NCI-H345 (cell line): ENCODE measurements at places on chromosomes 4 and X.

GRCh38 chr4:113276464-113277170, 227.2 kb downstream of the ANK2 start:
- DNase-seq, result no peak

GRCh38 chr4:79626611-79627010, 218.6 kb upstream of the GK2 start:
- no peak for DNase-seq

GRCh38 chr4:1628892-1629698, 55.0 kb downstream of the FAM53A start:
- DNase-seq, result peak; percentile 25

DNA sequence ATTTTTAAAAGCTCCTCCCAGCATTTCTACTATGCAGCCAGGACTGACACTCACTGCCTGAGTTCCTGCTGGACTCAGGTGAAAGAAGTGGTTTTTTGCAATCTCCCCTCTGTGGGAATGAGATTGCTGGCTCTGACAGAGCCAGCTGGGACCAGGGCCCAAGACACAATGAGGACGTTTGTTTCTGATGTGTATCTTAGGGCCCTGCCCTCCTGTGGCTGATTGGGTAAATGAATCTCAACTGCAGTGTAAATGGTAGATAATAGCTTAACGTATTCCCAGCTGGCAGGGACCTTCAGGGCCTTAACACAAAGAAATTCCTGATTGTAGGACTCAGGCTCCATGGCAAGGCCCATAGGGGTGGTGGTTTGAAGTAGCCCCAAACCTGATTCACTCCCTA, 85.8 kb upstream of the PRPS1 start:
- peak; percentile 29 for DNase-seq

- no peak for DNase-seq
Observed at GRCh38 chr4:80271801-80272200, 5.3 kb downstream of the FGF5 start.

- DNase-seq, result no peak
Observed at GRCh38 chrX:81338924-81339323, 137.0 kb downstream of the SH3BGRL start.

- no peak for DNase-seq
Observed at GRCh38 chr4:2902126-2902525, 58.5 kb downstream of the ADD1 start.

- no peak for DNase-seq
Observed at GRCh38 chr4:113574636-113575103, 186.9 kb downstream of the CAMK2D start.

- DNase-seq, result peak; percentile 78
Observed at GRCh38 chr4:127782025-127782274, 172 bp upstream of the HSPA4L start.

- DNase-seq, result no peak
Observed at GRCh38 chr4:99863804-99864203, 30.4 kb downstream of the LAMTOR3 start.

- no peak for DNase-seq
Observed at GRCh38 chr4:104146048-104146447, 348.6 kb downstream of the CXXC4 start.

- no peak for DNase-seq
Observed at GRCh38 chr4:156962528-156962974, 9.0 kb downstream of the PDGFC start.

DNA sequence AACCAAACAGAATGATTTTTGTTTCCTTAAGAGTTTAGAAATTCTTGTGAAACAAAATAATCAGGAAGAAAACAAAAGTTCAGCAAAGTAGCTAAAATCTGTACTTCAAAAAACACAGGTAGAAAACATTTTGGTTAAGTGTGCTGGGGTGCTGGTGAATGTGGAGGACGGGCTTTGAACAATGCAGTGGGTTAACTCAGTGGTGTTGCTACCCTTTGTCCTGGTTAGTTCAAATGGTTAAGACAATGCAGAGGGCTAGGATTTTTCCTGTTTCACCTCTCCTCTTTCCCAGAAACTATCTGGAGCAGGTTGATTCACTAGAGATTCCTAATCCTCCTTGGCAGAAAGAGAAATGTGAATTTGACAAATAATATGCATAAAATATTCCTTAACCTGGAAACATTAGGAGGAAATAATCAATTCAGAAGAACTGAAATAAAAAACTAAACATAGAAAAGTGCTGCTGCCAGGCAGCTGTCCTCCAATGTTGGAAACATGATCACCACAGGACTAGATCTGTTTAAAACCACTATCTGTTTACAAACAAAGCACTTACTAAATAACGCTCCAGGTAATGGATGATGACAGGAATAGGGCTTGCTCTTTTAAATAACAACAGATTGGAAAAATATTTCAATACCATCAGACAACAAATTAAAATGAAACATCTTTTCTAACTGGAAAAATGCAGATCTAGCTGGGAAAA, 148.9 kb downstream of the MAML3 start:
- peak; percentile 30 for DNase-seq

DNA sequence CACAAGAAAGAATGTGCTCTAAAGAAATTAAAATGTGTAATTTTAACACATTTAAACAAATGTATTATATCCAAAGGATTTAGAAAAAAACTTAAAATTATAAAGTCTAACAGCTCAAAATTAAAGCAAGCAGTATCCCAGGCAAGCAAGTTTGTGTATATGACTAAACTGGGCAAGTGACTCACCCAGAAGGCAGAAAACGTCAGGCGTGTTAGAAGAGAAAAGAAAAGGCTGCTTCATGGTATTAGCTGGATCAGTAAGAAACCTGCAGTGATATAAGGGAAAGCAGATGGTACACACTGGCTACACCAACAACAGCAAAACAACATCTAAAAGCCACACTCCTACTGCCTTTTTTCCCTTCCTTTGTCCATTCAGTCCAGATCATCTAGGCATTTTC, 250.6 kb upstream of the NDST3 start:
- DNase-seq, result no peak

GRCh38 chr4:48069026-48069425, 52.5 kb downstream of the NIPAL1 start:
- DNase-seq, result no peak

GRCh38 chrX:68571292-68571609, 72.4 kb downstream of the YIPF6 start:
- DNase-seq, result no peak

- DNase-seq, result no peak
Observed at GRCh38 chr4:69025999-69026387, 70.3 kb upstream of the UGT2B7 start.

DNA sequence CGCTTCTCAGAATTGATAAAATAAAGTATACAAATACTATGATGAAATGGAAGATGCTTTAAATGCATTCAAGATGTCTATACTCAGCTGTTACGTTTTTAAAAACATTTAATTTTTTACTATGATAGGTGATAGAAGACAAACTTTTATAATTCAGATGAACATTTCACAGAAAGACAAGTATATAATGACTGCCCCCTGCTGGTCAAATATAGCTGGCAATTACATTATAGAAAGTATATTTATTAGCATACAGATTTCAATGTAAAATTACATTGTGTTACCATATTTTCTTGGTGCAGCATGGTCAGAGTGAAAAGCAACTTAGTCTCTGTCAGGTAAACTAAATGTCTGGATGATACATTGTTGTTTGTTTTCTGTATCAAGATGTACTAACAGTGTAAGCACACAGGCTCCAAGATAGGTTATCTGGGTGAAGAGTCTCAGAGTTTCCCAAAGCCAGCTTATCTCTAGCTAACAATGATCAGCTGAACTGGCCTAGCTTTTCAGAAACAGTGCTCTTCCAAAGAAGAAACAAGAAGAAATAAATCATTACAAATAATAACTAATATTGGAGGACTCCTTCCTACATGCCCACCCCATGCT, 54.1 kb downstream of the SRPX start:
- peak; percentile 35 for DNase-seq

- DNase-seq, result peak; percentile 6
Observed at GRCh38 chrX:17923546-17923945, 62.4 kb upstream of the RAI2 start.

DNA sequence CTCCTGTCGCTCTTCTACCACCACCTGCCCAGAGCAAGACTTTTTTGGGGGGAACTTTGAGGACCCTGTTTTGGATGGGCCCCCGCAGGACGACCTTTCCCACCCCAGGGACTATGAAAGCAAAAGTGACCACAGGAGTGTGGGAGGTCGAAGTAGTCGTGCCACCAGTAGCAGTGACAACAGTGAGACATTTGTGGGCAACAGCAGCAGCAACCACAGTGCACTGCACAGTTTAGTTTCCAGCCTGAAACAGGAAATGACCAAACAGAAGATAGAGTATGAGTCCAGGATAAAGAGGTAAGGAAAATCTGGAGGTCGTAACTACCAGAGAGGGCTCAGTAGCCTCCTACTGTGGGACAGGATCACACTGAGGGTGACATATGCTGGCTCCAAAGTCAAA, 364.5 kb downstream of the MAPK10 start:
- DNase-seq, result no peak

DNA sequence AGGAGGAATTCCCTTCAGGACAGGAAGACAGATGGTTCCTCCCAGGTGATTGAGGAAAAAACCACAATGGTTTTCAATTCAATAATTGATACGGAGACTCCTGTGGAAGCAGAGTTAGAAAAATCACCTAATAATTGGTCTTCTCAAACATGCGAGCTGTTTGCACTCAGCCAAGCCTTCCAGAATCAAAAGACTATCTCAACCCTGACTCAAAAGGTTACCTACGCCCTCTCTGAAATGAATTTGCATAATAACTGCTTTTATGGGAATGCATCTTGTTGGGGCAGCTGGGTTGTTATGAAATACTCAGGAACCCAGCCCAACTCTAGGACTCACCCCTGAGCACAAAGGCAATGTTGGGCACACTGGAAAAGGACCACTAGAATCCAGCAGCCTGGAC, 66.9 kb upstream of the ARSJ start:
- no peak for DNase-seq

DNA sequence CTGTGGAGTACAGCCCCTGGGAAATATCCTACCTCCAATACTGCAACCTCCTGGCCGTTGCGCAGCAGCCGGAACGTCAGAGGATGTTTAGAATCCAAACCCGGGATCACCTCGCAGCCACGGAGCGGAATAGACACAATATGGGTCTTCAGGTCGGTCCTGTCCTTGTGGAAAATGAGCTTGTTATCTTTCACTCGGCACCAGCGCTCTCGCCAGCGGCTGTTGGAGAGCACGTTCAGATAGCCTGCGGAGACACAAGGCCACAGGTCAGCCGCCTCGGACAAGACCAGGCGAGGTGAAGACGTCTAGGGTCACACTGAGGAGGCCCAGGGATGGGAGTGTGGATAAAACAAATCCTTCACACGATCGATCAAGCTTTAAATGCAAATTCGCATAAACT, 139.3 kb downstream of the AFAP1 start:
- DNase-seq, result no peak

GRCh38 chr4:74018116-74018515, 19.6 kb upstream of the CXCL5 start:
- DNase-seq, result no peak

DNA sequence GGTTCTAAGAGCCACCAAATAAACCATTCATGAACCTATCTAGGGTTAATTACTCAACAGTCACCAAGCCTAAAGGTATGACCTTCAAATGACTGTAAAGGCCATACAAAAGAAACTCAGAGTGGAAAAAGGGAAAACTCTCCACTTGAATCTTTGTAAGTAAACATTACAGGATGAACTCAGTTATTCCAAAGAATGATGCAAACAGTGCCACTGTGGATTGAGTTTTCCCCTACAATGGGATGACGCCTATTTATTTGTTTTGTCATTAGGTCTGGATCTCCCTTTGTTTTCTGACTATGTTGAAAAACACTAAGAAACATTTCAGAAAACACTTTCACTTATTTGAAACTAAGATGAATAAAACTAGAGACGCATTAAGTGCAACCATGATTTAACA, 12.7 kb downstream of the NUDT6 start:
- DNase-seq, result no peak

DNA sequence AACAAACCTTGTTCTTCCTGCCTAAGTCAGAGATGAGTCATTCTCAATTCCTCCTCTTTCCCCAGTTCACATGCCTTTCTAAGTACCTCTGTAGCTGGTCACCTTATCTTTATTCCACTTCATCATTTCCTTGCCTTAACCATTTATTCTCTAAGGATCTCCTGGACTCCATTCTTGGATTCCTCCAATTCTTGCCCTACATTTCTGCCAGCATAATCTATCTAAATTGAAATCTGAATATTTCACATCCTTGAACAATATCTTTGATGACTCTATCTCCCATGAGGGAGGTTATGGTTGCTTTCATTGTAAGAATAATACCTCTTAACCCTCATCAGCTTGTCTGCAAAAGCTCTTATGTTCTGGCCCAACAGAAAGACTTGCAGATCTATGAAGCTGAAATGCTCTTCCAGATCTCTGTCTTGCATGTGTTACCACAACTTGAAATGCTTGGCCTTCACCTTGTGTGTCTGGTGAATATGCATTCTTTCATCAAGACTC, 28.6 kb upstream of the PDE5A start:
- no peak for DNase-seq

GRCh38 chr4:141511055-141511454, 125.3 kb upstream of the IL15 start:
- DNase-seq, result no peak

- DNase-seq, result no peak
Observed at GRCh38 chr4:90209922-90210321, 82.7 kb downstream of the CCSER1 start.

GRCh38 chrX:86379209-86379608, 231.0 kb downstream of the DACH2 start:
- no peak for DNase-seq

DNA sequence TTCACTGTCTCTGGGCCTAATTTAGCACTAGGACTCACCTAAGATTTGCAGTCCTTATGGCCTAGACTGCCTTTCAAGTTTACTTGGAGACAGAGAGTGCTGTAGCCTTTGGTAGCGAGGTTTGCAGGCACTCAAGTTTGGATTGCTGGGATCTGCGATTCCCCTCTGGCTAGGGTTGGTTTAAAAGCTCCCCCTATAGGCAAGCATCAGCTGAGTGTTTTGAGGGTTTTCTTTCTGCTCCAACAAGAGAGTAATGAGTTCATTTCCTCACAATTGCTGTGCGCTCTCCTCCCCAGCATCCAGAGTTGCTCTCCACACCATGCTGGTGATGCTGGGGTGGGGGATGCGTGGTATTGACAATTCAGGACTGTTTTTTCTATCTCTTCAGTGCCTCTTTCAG, 206.9 kb downstream of the GLUD2 start:
- DNase-seq, result no peak

DNA sequence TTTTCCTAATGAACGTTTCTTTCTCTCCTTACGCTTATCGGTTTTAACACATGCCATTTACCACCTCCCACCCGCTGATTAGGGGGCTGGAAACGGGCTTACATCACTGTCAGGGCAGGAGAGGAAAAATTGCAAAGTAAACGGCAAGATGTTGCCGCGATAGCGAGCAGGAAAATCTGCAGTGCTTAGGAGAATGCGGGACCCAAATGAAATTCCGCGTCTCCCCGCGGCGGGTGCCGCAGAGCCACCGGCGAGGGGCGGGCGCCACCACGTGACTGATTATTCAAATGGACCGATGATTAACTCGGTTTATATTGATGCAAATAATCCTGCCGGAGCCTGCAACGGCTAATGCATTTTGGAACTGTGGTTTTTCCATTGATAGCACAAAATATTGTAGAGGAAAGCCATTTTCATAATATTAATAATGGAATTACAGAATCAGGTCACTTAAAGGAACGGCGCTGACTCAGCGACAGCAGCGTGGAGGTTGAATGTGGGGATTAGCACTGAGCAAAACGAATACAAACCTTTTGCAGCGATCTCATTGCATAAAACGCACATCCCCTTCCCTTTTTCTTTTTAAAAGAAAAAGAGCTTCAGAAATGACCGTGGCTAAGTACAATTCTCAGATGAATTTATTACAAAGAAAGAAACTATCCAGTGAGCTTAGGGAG, 224.2 kb downstream of the STIM2 start:
- DNase-seq, result peak; percentile 57
